Stimulated activated CD4-positive, alpha-beta T cell treated with anti-CD3 and anti-CD28 coated beads, Interleukin-15, amount 100 ng/mL, for 24 hours (primary cell): ENCODE measurements at places on chromosomes 11 and 22.

DNA sequence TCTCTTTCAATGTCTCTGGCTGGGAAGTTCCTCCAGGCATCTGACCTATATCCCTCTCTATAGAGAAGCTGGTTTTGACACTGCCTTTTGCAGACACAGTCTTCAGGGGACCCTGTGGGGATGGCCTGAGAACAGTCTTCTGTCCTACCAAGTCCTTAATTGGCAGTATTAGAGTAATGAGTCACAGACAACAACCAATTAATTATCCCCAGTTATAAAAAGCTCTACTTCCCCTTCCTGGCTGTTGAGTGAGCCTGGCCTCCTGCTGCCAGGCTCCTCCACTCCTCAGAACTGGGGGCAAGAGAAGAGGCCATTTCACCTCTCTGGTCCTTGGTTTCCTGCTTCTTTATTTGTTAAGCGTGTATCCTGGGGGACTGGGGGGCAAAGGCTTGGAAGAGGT is 41.2 kb upstream of the KLHL35 start:
- DNase-seq = no peak

DNA sequence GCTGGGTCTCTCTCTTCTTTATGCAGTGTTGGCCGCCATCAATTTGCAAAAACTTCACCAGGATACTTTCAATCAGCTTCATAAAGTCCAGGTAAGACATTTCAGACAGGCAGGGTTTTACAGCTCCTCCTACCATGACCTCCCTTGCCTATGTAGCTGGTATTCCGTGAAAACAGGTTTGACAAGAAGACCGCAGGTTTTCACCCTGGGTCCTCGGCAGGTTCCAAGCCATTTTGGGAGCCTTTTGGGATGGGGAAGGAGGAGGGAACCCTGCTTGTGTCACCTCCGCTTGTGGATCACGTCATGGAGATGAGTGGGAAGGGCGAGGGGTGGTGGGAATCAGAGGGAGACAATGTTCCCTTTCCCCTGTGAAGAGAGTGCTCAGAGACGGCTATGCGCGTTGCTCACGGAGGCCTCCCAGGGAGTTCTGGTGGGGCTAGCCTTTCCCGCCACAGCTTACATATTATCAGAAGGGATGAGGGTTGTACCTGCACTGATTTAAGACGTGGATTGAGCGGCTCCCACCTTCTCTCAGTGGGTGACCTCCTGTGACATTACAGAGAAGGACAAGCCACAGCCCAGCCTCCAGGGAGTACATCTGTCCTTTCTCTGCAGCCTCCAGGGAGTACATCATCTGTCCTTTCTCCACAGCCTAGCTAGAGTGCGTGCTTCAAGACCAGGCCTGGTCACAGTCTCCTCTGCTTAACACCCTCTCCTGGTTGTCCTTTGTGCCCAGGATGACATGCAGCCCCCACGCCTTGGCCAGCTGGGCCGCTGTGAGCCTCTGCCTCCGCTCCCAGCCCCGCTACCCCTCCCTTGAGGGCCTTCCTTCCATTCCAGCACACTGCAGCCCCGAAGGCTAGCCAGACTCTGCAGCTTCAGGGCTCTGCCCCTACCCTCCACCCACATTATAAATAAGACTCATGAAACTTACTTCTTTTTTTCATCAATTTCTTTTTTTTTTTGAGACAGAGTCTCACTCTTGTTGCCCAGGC is 17.2 kb downstream of the GLB1L3 start:
- no peak for DNase-seq

DNA sequence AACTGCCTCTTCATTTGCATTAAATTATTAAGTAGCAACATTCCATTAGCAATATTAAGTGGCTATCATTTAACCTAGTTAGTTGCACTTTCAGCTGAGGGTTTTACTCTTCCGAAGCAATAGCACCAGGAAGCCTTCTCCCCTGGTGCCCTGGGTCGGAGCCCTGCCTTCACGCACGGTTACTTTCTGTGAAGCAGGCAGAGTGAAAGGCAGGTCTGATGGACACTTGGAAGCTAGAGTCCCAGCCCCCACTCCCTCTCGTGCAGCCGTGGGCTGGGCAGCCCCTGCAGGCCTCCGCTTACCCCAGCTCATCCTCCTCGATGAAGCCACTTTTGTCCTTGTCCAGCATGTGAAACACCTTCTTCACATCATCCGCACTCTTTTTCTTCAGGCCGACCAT is 2.0 kb downstream of the PVALB start:
- DNase-seq = no peak

- no peak for DNase-seq
Measured at GRCh38 chr22:20354238-20354975, 34.5 kb upstream of the DGCR6L start.

GRCh38 chr22:35380537-35381423 is at the start of gene HMOX1:
TSS of gene HMOX1 (plus strand) at chr22:35381096. CDS start at chr22:35381174, 78 bp downstream.
- peak; percentile 70 for DNase-seq

DNA sequence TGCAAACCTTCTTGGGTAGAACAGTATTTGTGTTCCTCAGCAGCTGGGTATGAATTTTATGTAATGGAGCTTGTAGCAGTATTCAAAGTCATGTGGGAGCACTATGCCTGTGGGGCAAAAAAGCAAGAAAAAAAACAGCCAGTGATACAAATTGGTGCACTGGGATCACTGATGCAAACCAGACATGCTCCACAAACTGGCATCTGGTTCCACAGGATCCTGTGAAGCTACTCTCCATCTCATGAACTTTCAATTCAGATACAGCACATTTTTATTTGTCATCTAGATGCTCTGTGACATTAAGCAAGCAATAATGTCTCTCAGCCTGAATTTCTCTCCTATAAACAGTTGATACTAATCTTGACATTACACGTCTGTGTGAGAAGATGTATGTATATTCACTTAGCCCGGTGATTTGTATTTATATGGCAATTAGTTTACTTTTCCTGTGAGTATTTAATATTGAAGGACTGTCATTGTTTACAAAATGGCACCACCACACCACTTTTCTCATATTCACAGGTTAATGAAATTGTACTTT is 208.5 kb upstream of the GRIA4 start:
- no peak for DNase-seq

DNA sequence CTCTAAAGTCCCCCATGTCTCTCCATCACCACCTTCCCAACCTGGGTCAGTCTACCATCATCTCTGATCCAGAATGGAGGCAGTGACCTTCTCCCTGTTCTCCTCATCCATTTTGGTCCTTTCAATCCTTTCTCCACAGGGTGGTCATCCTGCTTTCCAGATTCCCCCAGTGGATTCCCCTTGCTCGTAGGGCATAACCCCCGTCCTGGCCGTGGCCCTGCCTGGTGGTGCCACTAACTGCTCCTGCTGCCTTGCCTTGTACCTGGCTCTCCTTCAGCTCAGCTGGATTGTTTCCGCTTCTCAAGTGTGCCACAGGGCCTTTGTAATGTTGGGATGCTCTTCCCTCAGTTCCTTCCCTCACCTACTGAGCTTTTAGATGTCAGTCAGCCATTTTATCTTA is 81.6 kb downstream of the MYO7A start:
- DNase-seq = no peak

DNA sequence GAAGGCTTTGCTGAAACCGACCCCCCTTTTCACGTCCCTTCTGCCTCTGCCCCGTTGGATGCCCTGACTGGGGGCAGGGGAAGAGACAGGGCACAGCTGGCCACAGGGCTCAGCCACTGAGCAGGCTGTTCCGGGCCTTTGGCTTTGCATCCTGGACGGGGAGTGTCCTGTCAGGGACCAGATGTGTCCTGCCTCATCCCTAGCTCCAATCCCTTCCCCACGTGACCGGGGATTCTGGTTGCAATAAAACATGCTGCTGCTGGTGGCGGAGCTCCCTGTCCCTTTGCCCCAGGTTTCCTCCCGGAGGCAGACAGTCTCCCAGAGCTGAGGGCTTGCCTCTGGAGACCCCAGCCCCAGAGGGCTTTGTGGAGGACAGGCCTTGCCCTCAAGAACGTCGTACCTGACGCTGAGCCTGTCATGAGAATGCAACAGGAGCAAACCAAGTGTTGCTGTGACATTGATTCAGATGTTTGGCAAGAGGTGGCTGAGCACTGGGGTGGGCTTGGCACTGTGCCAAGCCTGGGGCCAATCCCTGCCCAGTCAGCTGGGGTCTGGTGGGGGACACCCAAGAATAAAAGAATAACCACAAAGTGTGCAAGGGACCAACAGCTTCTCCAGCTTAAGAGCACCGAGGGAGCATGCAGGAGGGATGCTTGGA is 7.3 kb downstream of the CDC42EP2 start:
- DNase-seq = no peak

- DNase-seq = peak; percentile 22
Measured at GRCh38 chr22:41302021-41302767, 869 bp downstream of the ZC3H7B start.

DNA sequence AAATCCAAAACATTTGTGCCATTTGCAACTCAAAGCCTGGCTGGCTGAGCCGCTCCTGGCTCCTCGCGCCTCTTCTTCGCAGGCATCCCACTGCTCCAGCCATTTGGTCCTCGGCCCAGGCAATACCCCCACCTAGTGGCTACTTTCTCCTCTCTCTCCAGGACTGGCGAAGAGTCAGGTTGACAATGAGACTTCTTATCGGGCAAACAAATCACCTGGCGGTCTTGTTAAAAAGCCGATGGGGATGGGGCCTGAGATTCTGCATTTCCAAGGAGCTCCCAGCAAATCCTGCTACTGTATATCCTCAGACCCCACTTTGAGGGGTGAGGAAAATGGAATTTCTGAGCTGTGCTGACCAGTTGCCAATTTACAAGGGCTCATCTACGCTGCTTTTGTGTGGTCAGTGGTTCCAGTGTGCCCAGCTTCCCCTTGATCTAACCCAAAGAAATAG is 89.0 kb downstream of the ISX start:
- peak; percentile 49 for DNase-seq
